ENCODE measurements at places on chromosomes 2 and 18.
A peak's percentile ranks its signal among the peaks of the same experiment; 100 is the strongest.

- DNase-seq: no peak
Measured at GRCh38 chr2:189254268-189254883, 74.8 kb upstream of the COL5A2 start.

DNA sequence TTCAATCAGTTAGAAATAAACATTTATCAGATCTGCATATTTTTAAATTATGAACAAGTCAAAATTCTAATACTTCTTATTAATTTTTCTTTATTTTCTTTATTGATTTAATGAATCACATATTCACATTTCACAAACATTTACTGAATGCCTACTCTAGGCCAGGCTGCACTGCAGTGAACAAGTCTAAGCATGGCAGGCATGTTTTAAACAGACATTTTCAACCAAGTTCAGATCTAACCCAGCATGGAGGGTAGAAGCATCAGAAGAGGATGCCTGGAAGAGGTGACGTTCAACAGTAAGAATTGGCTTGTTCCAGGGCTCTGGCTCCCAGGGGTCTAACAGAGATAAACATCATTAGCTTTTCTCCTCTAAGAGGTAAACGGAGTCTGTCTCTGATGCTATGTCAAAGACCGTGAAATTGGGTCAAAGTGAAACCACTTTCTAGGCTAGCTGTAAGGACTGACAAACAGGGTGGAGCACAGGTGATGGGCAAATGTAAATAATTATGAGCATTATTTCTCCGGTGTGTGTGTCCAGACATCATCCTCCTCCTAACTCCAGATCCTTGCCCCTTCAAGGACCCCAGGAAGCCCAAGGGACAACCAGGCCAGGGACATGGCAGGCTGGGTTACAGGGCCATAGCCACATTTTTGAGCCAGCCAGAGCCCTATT is 50.6 kb downstream of the UNC50 start:
- DNase-seq: peak; percentile 27

DNA sequence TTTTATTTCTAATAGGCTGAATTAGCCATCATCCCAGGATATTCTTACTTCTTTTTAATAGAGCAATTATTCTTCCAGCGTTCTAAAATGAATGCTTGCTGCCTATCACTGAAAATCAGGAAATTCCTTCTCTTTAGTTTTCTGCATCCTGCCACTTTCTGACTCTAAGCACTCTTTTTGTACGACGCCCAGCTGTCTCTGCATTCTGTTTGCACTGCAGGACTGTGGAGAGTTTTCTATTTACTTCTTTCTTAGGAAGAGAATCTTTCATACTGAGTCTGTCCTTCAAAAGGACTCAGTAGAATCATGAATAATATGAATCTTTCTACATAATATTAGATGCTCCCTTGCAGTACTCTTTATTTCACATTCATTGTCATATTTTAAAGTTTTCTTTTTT is 360.4 kb upstream of the DSEL start:
- no peak for DNase-seq

GRCh38 chr2:46315103-46315890 is 18.1 kb downstream of the EPAS1 start:
- peak; percentile 26 for DNase-seq

DNA sequence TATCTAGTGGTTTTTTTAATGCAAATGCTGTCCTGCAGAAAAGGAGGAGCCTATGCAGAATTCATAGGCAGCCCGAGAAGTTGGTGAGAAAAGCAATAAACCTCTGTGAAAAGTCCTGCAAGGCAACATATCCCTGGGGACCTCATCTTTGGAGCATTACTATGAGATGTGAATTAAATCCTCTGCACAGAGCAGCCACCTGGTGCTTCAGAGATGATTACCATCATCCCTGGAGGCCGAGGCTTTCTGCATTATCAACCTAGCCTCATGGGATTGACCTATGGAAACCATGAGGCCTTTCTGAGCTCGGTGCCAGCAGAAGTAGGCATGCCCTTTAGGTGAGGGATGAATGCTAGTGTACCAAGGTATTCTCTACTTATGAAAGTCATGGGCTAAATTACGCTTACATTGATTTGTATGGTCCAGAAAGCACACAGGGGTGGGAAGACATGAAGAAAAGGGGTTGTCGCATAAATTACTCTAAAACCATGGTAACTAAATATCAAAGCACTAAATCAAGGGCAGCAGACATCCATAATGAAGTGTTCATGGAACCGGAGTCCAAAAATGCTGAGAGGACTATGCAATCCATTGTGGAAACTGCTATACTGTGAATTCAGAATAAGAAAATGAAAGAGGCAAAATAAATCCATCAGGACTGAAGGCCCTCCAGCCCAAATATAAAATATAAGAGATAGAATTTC is 623.5 kb upstream of the DDX18 start:
- DNase-seq: no peak
